ENCODE measurements at places on chromosomes 5 and 9.

DNA sequence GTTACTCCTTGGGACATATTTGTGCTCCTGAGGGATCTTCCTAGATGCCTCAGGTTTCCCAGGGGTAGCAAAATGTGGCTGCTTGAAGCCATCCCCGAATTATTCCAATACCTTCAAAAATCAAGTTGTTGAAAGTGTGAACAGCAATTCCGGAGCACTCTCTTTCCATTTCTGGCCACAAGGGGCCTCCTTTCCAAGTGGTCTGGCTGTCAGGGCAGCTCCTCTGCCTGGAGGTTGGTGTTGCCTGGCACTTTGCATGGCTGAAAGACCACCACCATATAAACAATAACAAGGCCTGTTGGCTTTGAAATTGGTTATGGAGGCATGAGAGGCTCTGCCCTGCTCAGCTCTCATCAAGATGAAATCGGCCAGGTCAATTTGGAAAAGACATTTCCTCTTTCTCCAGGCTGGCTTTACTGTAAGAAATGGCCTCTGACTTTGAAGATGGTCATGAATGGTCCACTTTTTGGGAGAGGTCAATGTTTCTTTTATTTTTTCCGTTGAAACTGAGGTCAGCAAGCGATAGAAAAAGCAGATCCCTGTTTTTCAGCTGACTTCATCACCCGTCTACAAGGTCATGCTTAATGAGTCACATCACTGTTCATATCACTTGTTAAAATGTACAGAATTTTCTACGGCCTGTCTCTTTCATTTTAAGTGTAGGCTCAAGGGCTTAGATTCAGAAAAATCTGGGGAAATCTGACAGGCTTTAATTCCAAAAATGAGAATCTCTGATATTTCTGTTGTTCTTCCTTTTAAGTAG is 481.1 kb upstream of the ZNF608 start:
- DNase-seq, result no peak

GRCh38 chr9:134323741-134324358 is 2.4 kb upstream of the RXRA start:
- no peak for DNase-seq

- DNase-seq, result no peak
Observed at GRCh38 chr5:120518581-120518980, 54.5 kb downstream of the PRR16 start.

- no peak for DNase-seq
Observed at GRCh38 chr9:126454795-126455194, 128.2 kb downstream of the MVB12B start.

- no peak for DNase-seq
Observed at GRCh38 chr5:180908998-180909731, 10.2 kb downstream of the BTNL8 start.

DNA sequence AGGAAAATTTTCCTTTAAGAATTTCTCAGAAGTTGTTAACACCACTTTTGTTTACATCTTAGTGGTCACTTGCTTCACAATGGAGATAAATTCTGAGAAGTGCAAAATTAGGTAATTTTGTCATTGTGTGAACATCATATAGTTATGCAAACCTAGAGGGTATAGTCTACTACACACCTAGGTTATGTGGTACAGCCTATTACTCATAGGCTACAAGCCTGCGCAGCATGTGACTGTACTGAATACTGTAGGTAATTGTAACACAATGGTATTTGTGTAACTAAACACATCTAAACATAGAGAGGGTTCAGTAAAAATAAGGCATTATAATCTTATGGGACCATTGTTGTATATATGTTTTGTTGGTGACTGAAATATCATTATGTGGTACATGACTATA is 388.7 kb upstream of the POU5F2 start:
- no peak for DNase-seq

DNA sequence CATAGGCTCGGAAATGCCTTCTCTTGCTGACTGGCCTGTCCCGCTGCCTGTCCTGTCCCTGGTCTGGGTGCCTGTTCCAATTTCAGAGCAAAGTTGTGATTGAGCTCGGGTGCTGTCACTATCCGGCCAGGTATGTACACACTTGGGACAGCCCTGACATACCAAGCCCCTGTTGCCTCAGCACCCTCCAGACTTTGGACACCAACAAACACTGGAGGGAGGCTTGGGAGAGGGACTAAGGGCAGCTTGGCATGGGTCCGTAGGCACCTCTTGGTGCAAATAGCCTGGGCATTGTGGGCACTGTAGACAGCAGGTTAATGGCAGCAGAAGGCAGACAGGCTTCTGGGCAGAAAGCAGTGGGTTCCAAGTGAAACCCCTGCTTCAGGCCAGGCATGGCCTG is 86.3 kb upstream of the SEMA6A start:
- no peak for DNase-seq

DNA sequence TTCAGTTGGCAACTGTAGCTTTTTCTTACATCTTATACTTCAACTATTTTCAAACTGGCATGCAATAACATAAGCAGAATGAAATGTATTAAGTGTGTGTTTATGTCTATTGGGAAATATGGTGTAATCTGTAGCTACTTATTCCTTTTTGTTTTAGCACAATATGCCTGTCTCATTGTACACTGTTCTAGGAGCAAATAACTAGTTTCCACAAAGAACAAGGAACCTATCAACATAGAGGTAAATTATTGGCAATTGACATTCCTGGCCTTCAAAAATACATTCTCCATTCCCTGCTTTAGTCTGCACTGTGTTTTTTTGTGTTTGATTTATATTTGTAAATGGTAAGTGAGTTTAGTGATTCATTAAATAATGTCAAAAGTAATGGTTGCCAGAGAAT is 75.7 kb downstream of the FBXL7 start:
- no peak for DNase-seq

GRCh38 chr9:28832168-28832770 is 1259.0 kb upstream of the C9orf72 start:
- no peak for DNase-seq

GRCh38 chr9:68867066-68867465 is 146.8 kb downstream of the PRKACG start:
- no peak for DNase-seq

DNA sequence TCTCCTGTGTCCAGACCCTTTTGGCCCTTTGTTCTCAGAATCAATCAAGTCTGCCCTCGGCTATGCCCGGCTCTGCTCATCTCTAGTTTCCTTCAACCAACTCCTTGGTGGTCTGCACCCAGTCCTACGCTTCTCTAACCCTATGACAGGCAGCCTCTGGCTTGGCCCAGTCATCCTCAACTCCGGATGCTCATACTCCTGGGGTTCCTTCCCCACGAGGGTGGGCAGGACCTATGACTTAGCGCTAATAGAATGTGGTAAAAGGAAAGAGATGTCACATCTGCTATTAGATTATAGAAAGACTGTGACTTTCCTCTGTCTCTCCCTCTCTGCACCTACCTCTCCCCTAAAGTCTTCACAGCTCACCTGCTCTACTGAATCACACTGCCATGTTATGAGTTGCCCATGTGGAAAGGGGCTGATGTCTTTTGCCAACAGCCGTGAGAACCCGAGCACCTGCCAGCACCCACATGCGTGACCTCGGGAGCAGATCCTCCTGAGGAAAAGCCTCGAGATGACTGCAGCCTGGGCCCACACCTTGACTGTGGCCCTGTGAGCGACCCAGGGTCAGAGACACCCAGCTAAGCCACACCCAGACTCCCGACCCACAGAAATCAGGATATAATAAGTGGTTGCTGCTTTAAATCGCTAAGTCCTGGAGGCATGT is 334.9 kb downstream of the GADD45G start:
- no peak for DNase-seq

GRCh38 chr9:15176836-15177235 is 130.2 kb downstream of the TTC39B start:
- DNase-seq, result no peak

DNA sequence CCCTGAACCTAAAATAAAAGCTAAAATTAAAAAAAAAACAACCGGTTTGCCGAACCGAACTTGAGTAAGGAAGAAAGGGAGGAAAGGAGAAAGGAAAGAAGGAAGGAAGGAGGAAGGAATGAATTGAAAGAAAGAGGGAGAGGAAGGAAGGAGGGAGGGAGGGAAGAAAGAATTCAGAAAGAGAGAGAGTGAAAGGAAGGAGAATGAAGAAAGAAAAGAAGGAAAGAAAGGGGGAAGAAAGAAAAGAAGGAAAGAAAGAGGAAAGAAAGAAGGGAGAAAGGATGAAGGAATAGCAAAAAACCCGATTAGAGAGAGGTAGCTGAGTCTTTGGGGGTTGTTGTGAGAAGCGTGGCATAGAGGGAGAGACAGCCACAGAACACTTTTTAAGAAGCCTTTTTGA is 121.4 kb downstream of the FGF18 start:
- DNase-seq, result no peak

DNA sequence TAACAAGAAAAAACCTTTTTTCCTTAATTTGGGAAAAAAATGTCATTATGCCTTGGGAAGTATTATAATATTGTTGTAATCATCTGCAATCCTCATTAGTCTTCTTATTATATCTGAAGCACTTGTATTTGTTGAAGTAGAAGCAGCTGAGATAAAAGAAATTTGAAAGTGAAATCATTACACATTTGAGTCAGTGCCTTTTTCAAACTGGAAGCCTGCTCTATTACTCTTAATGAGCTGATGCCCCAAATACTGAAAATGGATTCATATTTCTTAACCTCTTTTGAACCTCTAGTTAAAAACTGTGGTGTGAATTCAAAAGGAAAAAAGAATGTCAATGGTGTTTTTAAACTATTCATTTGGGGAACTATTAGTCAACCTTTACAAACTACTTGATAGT is 1027.7 kb downstream of the NR2F1-AS1 start:
- DNase-seq, result no peak

DNA sequence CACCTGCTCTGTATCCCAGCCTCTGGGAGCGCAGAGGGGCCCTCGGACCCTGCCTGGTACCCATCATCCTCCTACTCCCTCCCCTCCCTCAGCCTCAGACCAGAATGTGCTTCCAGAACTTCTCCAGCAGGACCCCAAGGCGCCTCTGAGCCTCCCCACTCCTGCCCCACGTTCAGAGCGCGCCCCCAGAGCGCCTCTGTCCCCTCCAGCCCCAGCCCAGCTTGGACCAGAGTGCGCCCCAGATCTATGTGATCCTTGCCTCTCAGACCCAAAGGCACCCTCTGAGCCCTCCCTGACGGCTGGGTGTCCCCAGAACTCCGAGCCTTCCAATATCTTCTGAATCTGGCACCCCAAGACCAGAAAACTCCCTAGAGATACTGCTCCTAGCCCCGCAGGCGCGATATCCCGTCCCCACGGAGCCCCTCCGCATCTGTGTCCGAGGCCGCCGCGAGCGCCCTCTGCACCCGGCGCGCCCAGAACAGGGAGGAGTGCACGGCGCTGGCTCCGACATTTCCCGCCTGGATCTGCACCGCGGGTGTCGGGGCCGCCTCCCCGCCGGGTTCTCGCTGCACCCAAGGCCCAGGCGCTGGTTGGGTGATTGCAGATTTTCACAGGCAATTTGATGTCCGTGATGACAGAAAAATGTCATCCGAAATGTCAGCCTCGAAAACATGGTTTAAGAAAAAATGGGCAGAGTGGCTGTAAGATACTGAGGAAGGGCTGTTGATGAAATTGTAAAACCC is 522 bp downstream of the BHMT start:
- DNase-seq, result no peak

DNA sequence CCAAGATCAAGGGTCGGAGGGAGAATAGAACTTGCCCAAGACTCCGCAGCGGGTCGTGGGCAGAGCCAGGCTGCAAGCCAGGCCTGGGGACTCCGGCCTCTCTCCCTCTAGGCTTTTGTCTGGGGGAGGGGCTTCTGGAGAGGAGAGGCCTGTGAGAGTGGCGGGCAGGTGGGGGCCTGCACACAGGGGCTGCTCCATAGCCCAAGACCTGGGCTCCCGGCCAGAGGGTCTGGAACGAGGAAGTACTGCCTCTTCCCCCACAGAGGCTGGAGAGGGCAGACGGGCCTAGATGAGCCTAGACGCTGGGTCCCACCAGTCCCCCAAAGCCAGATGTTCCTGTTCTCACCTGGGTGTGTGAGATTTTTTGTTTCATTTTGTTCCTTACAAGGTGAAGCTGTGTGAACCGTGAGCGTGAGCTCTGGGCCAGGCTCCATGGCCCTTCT is 5.2 kb upstream of the ST6GALNAC6 start:
- DNase-seq, result no peak

DNA sequence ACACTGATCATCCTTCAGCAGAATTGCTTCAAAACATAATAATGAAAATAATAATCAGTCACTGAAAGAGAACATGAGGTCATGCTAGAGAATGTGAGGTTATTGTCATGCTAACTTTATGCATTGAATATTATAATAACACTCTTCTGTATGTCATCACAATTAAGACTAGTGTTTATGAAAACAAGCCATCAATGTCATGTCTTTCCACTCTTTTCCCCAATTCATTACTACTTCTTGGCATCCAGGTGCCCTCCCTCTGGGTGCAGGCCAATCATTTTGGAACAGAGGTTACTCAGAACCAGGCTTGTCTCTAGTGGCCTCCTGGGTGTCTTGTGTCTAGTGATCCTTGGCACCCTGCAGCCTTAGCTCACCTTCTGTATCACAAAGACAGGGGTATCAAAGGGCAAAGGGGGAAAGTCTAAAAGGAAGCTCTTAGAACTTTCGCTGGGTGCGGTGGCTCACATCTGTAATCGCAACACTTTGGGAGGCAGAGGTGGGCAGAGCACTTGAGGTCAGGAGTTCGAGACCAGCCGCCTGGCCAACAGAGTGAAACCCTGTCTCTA is 217.6 kb upstream of the PIK3R1 start:
- no peak for DNase-seq

GRCh38 chr5:137605411-137605810 is 106.3 kb upstream of the SPOCK1 start:
- no peak for DNase-seq

DNA sequence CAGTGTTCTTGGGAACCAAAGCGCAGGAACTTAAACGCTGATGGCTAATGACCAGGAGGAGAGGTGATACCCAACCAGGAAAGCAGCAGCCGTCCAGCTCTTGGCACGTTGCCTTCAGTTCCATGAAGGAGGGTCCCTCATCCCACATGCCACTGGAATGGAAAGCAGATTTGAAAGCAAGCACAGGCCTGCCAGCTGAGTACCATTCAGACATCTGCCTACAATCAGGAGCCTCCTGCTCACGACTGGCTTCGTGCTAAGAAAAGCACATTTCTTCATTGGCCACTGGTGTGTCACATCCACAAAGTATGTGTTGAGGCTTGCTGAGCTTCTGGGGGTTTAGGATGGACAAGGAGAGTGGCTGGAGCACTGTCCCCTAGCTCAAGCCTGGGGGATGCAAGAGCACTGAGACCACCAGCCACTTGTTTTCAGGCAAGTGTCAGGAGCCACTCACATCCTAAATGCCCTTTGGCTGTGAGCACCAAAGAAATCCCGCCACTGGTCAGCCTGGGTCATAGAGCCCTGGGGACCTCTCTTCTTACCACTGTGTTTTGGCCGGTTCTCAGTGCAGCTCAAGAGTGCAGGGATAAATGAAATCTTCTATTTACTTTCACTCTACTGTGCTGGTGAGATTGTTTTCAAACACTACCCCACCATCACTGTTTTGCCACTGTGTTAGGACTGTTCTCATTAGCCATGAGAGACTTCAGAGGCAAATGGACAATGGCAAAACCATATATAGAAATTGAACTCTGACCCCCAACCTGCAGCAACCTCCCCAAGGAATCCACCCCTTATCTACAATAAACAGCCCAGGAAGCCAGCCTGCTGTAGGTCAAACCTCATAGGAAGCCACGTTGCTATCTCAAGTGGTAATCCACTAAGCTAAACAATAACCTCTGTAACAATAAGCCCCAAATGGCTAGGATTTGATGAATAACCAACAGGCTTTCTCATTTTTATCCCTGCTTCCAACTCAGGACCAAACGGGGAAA is 58.3 kb downstream of the MTX3 start:
- DNase-seq, result no peak
